ENCODE measurements at places on chromosomes 2 and 18. TPM values are rescaled to one million over a fixed set of nuclear protein-coding genes. Genes with fewer than 3 reads are reported as not detected.

DNA sequence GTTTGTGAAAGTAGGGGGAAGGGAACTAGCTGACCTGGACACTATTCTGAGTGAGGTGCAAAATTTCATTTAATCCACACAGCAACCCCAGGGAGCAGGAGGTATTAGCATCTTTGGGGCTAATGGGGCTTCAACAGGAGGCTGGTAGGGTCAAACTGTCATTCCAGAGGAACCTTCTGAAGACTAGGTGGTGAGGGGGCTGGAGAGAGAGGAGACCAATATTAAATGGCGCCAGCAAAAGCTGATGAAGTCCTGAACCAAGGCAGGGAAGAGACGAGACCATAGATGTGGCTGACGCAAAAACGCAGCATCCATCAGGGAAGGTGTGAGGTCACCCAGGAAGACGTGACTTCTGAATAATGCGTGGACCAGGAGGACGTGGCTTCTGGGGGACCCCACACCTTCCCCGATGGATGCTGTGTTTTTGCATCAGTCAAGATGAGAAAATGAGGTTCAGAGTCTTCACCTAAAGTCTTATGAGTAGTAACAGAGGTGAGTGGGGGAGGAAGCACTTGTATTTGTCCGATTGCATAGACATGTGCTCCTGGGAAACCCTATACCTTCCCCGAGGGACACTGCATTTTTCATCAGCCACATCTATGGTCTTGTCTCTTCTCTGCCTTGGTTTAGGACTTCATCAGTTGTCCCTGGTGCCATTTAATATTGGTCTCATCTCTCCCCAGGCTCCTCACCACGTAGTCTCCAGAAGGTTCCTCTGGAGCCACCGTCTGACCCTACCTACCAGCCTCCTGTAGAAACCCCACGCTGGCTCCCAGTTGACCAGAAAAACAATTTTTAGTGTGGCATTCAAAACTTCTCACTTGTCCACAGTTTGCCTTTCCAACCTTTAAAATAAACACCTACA lies 188.6 kb downstream of the MYCN start:
- H3K27me3 ChIP-seq, result no peaks in the 10 kb centered on the region
- no peak overlapping the region for H3K27ac ChIP-seq
- H3K4me3 ChIP-seq, result no peak overlapping the region
- no peaks in the 10 kb centered on the region for H3K4me1 ChIP-seq
- no peak for DNase-seq

- DNase-seq, result no peak
- no peaks in the 10 kb centered on the region for H3K4me1 ChIP-seq
- no peak overlapping the region for H3K27ac ChIP-seq
- H3K36me3 ChIP-seq, result no peaks in the 10 kb centered on the region
These were observed 32.0 kb upstream of the ARL5A start for GRCh38 chr2:151860210-151860609.

DNA sequence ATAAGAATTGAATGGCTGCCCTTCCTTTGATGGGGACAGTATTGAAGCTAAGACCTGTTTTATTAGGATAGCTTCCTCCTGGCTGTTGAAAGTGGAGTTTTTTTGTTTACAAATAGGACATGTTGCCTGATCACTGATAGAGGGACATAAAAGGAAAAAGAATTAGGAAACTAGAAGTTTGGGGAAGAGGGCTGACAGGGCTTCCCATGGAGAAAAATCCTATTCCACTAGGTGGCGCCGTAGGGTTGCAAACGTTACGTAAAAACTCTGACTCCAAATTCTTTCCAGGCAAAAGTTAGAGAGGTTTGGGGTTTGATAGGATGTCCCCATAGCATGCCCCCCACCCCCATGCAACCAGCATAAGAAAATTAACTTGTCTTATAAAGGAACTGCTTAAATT lies 11.1 kb upstream of the RBFA start:
- no peaks in the 10 kb centered on the region for H3K27me3 ChIP-seq
- no peak overlapping the region for H3K27ac ChIP-seq
- no peaks in the 10 kb centered on the region for H3K4me1 ChIP-seq
- H3K4me3 ChIP-seq, result no peak overlapping the region
- H3K36me3 ChIP-seq, result peaks cover 27% of the 10 kb centered on the region

GRCh38 chr18:59954755-59955156 lies 55.0 kb downstream of the PMAIP1 start:
- H3K36me3 ChIP-seq, result no peaks in the 10 kb centered on the region
- DNase-seq, result no peak
- H3K4me3 ChIP-seq, result no peak overlapping the region
- peaks cover 14% of the 10 kb centered on the region for H3K27me3 ChIP-seq
- peaks cover 56% of the 10 kb centered on the region for H3K4me1 ChIP-seq
- H3K27ac ChIP-seq, result no peak overlapping the region

Gene NEB
- total RNA-seq, result 1.1 TPM

DNA sequence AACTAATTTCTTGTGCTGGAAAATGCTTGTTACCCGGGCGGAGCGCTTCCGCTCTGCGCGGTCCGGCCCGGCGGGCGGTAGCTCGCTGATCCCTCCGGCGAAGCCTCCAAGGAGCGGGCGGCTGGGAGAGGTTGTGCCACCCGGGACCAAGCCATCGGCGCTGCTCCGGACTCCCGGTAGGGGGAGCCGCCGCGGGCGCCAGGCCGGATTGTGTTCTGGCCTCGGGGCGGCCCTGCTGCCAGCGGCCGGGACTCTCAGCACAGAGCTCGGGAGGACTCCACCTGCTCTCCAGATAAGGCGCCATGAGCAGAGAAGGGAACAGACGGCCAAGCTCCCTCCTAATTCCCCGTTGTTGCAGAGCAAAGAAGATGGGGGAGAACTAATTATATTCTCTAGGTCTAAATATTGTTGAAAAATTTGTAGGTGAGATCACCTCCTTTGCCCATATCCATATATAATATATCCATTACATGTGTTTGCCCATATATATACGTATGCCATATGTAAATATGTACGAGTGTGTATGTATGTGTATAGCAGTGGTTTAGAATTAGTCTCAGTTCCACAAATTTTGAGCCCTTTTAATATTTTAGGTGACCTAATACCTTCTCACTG lies 13.8 kb upstream of the SATB2 start:
- H3K27me3 ChIP-seq, result peaks cover 88% of the 10 kb centered on the region
- H3K36me3 ChIP-seq, result peaks cover 2% of the 10 kb centered on the region
- DNase-seq, result peak; percentile 60
- H3K27ac ChIP-seq, result no peak overlapping the region
- H3K4me1 ChIP-seq, result peaks cover 24% of the 10 kb centered on the region

GRCh38 chr2:10036095-10036884 lies 7.1 kb upstream of the KLF11 start:
- H3K4me3 ChIP-seq, result no peak overlapping the region
- no peak overlapping the region for H3K27ac ChIP-seq
- DNase-seq, result peak; percentile 61

GRCh38 chr2:16553226-16553625 lies 112.4 kb downstream of the CYRIA start:
- peak; percentile 7 for DNase-seq
- no peak overlapping the region for H3K4me3 ChIP-seq
- no peak overlapping the region for H3K27ac ChIP-seq
- H3K4me1 ChIP-seq, result no peaks in the 10 kb centered on the region

DNA sequence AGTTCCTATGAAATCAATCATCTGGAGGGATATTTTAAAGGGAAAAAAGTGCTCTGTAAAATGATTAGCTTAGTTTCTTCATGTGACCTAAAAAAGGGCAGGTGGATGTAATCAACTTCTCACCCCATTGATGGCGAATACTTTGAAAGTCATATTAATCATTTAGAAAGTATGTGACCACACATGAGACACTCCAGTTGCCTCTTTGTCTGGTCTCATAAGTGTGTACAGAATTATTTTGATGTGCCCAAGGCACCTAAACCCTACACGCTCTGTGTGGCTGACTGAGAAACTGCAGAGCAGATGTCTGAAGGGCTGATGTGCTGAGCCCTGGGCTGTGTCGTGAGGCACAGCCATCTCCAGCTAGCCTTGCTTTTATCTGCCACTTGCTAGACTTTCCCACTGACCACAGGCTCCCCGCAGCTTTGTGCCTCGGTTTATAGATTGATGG lies 26.9 kb downstream of the SGPP2 start:
- H3K27ac ChIP-seq, result no peak overlapping the region
- no peaks in the 10 kb centered on the region for H3K27me3 ChIP-seq
- H3K4me3 ChIP-seq, result no peak overlapping the region
- peaks cover 6% of the 10 kb centered on the region for H3K4me1 ChIP-seq

GRCh38 chr2:118940486-118941120 lies 1.4 kb upstream of the MARCO start:
- no peak overlapping the region for H3K27ac ChIP-seq
- no peak overlapping the region for H3K4me3 ChIP-seq
- no peaks in the 10 kb centered on the region for H3K36me3 ChIP-seq
- no peaks in the 10 kb centered on the region for H3K4me1 ChIP-seq

DNA sequence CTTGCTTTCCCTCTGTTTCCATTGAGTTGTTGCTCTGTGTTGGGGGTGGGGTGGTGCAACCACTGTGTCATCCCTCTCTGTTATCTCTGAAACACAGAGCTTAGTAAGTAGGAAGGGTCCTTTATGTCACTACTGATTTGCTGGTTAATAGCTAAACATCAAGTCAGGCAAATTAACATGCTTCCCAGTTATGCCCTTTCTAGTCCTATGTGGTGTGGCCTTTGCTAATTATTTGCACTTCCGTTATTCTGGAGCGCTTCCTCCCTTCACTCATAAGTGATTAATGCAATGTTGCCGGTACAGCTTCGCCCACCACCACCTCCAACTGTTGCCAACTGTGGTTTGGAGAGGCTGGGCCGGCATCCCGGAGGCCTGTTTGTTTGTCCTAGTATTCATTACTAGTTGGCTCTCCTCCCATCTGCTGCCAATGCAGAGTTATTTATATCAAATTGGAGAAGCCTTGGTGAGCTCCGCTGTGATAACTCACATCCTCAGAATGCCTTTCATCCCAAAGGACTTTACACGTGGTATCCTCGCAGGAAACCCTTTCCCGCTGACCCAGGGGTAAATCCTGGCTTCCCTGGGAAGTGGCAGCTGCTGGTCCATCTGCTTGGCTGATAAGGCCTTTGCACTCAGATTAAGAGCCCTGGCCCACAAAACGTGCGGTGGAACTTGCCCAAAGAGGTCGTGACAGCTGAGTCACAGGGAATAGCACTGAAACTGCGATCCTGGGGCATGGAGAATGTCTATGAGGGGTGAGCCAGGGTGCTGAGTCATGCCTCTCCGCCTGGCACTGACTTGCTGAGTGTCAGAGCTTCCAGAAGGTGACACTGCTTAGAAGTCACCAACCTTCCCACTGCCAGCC lies 72.0 kb upstream of the ZCCHC2 start:
- no peak for DNase-seq
- peaks cover 4% of the 10 kb centered on the region for H3K36me3 ChIP-seq
- H3K27me3 ChIP-seq, result peaks cover 10% of the 10 kb centered on the region
- no peak overlapping the region for H3K27ac ChIP-seq
- H3K4me3 ChIP-seq, result no peak overlapping the region

Gene NT5DC4
- not detected for total RNA-seq

GRCh38 chr2:226915846-226916360 lies 80.0 kb downstream of the RHBDD1 start:
- no peak overlapping the region for H3K27ac ChIP-seq
- no peaks in the 10 kb centered on the region for H3K27me3 ChIP-seq
- no peak overlapping the region for H3K4me3 ChIP-seq
- peaks cover 21% of the 10 kb centered on the region for H3K4me1 ChIP-seq
- peaks cover 5% of the 10 kb centered on the region for H3K36me3 ChIP-seq

- no peak overlapping the region for H3K27ac ChIP-seq
- H3K4me3 ChIP-seq, result no peak overlapping the region
- H3K36me3 ChIP-seq, result no peaks in the 10 kb centered on the region
- H3K4me1 ChIP-seq, result peaks cover 23% of the 10 kb centered on the region
These were observed 249.2 kb downstream of the TNS1 start for GRCh38 chr2:217753460-217754200.

DNA sequence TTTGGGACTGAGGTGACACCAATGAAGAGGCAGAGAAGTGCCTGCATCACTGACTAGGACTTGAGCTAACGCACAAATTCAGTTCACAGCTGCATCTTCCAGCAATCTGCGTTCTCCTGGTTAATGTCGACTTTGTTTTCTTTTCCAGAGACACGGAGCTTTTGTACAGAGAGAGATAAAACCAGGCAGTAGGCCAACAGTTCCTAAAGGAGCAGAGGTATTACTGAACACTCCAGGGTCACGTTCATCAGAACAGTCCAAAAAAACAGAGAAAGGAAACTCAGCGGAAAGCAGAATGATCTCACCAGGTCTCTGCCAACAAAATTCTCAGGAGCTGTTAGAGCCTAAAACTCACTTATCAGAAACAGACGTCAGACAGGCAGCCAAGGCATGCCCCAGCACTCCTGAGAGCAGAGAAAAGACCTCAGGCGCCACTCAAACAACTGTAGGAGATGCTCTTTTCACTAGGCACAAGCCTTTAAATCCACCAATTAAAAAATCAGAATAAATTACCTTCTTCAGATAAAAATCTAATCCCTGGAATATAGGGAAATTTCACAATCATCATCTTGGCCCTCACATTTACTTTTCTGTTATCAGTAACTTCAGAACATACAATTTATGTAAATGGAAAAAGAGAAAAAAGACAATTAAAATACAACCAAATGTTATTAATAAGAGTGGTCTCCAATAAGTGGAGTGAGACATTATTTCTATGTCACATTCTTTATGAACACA lies 95.9 kb upstream of the SPTBN1 start:
- H3K4me1 ChIP-seq, result no peaks in the 10 kb centered on the region
- peaks cover 11% of the 10 kb centered on the region for H3K27me3 ChIP-seq
- DNase-seq, result no peak
- H3K27ac ChIP-seq, result no peak overlapping the region

Gene SERPINB11
- total RNA-seq, result not detected

Gene MC5R
- not detected for total RNA-seq

DNA sequence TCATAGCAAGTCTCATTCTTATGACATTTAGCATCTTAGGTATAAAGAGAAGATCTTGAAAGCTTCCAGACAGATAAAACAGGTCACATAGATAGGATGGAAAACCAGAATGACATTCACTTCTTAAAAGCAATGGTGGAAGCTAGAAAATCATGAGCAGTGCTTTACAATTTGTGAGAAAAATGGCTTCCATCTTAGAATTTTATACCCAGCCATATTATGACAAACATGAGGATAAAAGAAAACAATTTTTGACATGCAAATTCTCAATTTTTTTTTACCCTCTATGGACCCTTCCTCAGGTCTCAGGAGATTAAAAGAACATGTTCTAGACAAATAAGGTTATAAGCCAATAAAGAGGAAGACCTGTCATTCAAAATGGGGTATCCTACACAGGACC lies 7.1 kb downstream of the NTSR2 start:
- H3K36me3 ChIP-seq, result peaks cover 5% of the 10 kb centered on the region
- no peak for DNase-seq
- H3K27me3 ChIP-seq, result peaks cover 17% of the 10 kb centered on the region

Measured in activated T-cell treated with anti-CD3 and anti-CD28 coated beads, Interleukin-2, amount 50 U/mL, for 72 hours (primary cell).